ENCODE measurements at places on chromosomes 12 and 14.

- no peak for DNase-seq
Observed at GRCh38 chr12:115697340-115697739, 580.2 kb downstream of the MED13L start.

GRCh38 chr14:20657216-20658211, 16.0 kb upstream of the OR6S1 start:
- peak; percentile 76 for DNase-seq

- DNase-seq = no peak
Observed at GRCh38 chr12:48601013-48601756, 31.3 kb upstream of the LALBA start.

- DNase-seq = no peak
Observed at GRCh38 chr12:4584896-4585295, 22.9 kb downstream of the DYRK4 start.

GRCh38 chr14:101853455-101854018, 92.0 kb downstream of the PPP2R5C start:
- DNase-seq = no peak

GRCh38 chr12:21429994-21430393, 7.5 kb upstream of the PYROXD1 start:
- no peak for DNase-seq

GRCh38 chr12:124073356-124074035, 100.5 kb downstream of the ZNF664 start:
- DNase-seq = no peak

- DNase-seq = no peak
Observed at GRCh38 chr14:73025544-73025943, 1.4 kb downstream of the ZFYVE1 start.

- no peak for DNase-seq
Observed at GRCh38 chr12:62258941-62259630, 1.1 kb upstream of the USP15 start.

DNA sequence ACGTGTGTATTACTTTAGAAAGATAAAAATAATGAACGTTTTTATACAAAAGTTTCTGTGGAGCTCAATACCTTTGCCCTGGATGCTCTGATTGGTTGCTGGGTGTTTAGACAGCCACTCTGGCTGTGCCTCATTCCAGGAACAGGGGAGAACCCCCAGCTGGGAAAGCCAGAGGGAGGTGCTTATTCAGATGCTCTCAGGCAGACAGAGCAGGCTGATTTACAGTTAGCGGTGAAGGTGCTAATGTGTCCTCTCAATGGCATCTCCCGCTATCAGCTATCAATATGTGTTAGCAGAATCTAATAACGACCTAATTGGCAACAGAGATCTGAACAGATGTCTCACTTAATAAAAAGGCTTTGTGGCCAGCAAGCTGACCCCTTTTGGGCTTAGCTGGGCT, 402.3 kb downstream of the NUAK1 start:
- DNase-seq = no peak

DNA sequence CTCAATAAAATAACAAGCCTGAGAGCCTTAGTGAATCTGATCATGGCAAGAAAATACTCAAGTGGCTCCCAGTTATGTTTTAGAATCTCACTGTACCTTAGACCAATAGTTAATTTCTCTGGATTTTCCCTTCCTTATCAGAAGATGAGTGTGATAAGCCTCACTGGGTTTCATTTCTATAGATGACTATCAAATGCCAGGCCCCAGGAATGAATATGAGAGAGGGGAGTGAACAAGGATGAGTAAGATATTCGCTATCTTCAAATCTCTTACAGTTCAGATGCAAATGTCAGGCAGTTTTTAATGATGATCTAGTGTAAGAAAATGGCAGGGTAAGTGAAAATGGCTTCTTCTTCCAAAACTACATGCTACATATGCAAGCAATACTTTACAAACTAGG, 26.1 kb upstream of the OR10P1 start:
- no peak for DNase-seq

GRCh38 chr12:43210485-43211192, 341.4 kb downstream of the ADAMTS20 start:
- DNase-seq = no peak

DNA sequence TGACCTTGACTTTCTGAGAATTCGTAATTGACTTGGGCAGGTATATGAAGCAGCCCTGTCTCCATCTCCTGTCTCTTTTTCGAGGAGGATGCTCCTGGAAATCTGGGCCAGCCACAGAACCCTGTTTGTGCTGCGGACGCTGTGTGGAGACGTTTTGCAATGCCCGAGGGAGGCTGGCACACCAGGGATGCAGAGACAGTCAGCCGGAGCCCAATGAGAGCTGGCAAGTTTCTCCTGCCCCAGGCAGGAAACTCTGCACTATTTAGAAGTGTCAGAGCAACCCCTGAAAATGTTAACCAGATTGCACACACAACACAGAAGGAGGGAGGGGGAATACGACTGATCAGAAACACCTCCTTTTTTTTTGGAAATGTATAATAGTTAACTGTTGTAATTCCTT, 103.2 kb upstream of the DYRK2 start:
- no peak for DNase-seq

DNA sequence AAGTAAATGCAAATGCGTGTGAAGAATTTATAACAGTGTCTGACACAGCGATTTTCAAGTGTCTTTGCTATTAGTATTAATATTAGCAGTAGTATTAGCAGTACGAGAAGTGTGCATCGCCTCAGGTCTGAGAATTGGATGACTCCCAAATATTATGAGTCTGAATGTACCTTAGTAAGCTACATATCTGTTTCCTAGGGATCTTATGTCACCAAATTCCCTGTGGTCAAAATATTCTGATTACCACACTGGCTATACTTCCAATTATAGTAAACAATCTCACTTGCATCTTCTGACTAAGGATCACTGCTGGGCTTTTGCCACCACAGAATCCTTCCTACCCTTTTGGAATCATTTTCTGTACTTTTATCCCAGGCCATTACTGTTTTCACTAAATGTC, 396.0 kb upstream of the MIS18BP1 start:
- DNase-seq = no peak

DNA sequence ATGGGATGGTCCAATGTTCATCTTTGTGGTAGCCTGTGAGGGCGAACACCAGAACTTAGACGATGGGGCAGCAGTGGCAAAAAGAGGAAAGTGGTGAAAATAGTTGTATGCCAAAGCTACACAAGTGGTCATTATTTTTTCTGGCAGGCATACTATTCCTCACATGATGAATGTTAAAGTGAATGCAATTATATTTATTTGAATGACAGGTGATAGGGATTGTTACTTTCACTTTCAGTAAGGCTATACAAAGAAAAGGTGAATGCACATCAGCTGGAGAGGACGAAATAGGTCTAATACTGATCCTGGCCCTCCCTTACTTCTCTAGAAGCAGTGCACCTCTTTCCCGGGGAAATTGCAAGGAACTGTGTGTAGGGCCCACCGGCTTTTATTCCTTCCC, 470.1 kb downstream of the TMTC2 start:
- no peak for DNase-seq

GRCh38 chr12:11917501-11917900, 153.2 kb upstream of the BCL2L14 start:
- no peak for DNase-seq

- no peak for DNase-seq
Observed at GRCh38 chr14:103298620-103299019, 35.4 kb upstream of the EIF5 start.

GRCh38 chr12:119412811-119413794, 78.6 kb downstream of the CCDC60 start:
- DNase-seq = peak; percentile 61

Measured in HEK293T (cell line).